ENCODE measurements at places on chromosomes 2 and 18.

DNA sequence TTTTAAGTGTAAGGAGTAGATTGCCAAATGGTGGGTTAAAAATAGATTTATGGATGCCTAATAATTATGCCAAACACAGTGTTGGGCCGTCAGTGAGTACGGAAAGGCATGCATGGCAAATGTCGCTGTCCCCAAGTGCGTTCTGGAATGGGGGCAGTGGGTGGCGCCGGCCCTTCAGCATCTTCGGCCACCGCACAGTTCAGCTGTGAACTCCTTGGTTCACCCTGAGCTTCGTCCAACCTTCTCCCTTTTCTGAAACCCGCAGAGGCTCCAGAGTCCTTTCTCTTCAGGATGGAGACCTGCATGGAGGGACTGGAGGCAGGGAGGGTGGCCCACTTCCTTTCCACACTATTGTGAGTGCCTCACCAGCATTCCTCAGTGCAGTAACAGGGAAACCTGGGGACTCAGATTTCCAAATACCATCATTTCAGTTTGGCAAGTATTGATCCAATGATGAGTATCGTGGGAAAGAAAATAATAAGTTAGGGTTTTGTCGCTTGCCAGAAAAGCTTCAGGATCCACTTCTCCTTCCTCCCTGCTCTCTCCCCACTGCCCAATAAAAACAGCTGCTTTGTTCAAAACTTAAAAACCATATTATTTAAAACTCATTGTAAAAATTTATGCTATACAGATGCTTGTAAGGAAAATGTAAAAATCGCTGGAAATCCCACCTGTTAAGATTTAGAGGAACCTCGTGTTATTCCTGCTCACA is 74.6 kb upstream of the TXNDC2 start:
- no peak for DNase-seq

- DNase-seq, result no peak
Measured at GRCh38 chr18:25223211-25223610, 128.8 kb downstream of the ZNF521 start.

DNA sequence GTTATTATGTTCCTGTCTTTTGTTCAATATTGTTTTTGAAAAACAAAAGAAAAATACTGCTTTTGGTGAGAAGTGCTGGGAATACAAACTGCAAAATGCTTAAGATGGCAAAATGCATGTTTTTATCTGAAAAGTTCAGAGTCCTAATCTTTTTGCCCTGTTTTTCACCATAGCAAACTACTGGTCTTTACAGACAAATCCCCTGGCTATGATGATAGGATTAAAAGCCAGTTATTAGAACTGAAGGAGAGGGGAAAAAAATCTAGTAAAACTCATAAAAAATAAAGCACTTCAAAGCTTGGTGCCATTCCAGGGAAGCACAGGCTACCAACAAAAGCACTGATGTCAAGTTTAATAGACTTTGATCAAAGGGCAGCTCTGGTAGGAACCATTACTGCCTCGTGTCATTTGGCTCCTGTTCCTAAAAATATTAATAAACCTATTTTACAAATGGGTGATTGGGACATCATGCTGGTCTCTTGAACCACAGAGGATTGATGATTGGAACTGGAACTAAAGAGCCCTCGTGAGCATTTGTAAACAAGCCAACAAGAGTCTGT is 194.7 kb downstream of the RAB3GAP1 start:
- no peak for DNase-seq

GRCh38 chr18:68035774-68036522 is 519.4 kb upstream of the DSEL start:
- no peak for DNase-seq

DNA sequence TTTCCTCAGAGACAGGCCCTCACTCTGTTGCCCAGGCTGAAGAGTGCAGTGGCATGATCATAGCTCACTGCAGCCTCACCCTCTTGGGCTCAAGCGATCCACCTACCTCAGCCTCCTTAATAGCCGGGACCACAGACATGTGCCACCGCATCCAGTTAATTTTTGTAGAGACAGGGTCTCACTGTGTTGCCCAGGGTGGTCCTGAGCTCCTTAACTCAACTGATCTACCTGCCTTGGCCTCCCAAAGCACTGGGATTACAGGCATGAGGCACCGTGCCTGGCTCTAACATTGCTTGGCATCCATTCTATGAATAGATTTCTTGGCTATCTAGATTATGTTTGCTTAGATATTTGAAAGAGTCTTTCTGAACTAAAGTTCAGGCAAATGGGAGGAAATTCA is 21.6 kb downstream of the R3HDM1 start:
- DNase-seq, result no peak

DNA sequence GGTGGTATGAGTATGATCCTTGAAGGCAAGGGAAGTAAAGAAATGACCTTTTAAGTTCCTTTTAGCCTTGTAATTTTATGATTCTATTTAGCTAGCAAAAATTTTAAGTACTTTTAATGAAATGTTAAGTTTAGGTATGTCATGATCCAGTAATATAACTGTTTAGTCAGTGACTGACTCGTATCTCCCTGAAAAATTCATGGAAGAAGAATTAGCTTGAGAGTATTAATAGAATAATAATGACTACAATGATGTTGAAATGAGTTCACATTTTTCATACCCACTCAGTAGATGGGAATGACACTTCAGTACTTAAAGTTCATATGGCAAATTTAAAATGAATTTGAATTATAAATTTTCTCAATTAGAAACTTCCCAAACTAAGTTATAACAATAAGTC is 14.6 kb downstream of the RAB3GAP1 start:
- no peak for DNase-seq

DNA sequence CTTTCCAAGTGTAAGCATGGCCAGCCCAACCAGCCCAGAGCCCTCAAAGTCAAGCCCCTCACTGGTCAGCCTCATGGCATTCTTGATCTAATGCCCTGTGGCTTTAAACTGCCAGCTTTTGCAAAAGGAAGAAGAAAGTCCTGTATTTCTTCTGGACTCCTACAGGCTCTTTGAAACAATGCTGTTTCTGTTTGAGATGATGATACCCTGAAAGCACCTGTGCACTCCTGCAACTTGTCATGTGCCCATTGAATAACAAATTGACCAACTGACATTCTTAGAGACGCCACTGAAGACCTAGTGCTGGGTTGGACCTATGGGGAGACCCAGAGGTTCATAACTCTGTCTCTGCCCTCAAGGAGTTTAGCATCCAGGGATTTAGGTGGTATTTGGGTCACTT is 82.0 kb upstream of the MSH2 start:
- no peak for DNase-seq

- DNase-seq, result no peak
Measured at GRCh38 chr2:119545754-119546446, 1.7 kb downstream of the CFAP221 start.

- no peak for DNase-seq
Measured at GRCh38 chr2:170030040-170030439, 147.9 kb upstream of the MYO3B start.

GRCh38 chr2:10911291-10912075 is at the start of gene KCNF1:
KCNF1 (plus strand) TSS chr2:10911934; CDS start chr2:10912427, 493 bp downstream.
- no peak for DNase-seq

DNA sequence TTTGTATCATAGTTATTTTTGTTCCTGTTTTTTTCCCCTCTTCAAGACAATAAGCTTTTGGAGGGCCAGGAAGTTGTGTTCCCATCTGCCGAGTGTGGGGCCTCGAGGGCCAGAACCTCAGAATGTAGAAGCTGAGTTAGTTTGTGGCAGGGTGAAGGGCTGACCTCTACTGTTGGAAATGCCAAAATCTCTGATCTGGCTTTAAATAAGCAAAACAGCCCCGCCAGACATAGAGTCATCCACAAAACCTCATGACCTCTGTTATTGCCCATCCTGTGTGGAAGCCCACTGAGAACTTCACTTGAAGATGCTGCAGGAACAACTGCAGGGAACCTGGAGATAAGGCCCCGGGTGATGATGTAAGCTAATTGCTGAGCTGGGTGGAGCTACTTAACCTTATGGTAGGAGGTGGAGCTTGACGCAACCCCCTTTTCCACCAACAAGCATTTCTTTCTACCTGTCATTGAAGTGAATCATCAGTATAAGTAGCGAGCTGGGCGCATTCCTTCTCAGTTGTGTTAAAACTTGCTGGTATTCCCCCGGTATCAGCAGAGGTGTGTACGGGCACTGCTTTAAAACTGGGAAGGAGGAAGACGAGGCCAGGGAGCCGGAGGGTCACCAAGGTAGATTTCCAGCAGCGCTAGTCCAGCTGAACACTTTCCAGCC is 177.2 kb downstream of the NEDD4L start:
- DNase-seq, result no peak

- DNase-seq, result no peak
Measured at GRCh38 chr2:223760838-223761502, 76.4 kb downstream of the AP1S3 start.

GRCh38 chr2:35428548-35428947 is 927.0 kb upstream of the CRIM1 start:
- DNase-seq, result peak; percentile 2

GRCh38 chr2:223901854-223902253 is 43.3 kb downstream of the WDFY1 start:
- no peak for DNase-seq

DNA sequence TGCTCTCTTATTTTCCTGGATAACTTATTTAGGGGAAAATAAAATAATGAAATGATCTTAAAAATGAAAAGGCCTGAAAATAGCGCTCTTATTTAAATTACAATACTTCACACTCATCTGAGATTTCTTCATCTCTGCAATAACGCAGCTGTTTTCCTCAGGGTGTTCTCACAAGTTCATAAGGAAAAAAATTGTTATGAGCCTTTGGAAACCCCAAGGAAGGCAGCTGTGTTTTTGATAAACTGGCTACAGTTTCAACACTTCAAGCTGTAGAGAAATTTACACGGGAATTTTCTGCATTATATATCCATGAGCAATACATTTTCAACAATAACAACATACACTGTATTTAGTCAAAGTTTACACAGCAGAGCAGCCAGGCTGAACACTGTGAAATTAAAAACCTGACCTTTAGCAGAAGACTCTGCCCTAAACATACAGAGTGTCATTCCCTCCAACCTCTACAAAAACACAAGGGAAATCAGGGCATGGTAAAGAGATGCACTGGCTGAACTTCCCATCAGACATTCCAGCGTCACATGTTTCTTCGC is 959.6 kb downstream of the SLC4A3 start:
- DNase-seq, result no peak

DNA sequence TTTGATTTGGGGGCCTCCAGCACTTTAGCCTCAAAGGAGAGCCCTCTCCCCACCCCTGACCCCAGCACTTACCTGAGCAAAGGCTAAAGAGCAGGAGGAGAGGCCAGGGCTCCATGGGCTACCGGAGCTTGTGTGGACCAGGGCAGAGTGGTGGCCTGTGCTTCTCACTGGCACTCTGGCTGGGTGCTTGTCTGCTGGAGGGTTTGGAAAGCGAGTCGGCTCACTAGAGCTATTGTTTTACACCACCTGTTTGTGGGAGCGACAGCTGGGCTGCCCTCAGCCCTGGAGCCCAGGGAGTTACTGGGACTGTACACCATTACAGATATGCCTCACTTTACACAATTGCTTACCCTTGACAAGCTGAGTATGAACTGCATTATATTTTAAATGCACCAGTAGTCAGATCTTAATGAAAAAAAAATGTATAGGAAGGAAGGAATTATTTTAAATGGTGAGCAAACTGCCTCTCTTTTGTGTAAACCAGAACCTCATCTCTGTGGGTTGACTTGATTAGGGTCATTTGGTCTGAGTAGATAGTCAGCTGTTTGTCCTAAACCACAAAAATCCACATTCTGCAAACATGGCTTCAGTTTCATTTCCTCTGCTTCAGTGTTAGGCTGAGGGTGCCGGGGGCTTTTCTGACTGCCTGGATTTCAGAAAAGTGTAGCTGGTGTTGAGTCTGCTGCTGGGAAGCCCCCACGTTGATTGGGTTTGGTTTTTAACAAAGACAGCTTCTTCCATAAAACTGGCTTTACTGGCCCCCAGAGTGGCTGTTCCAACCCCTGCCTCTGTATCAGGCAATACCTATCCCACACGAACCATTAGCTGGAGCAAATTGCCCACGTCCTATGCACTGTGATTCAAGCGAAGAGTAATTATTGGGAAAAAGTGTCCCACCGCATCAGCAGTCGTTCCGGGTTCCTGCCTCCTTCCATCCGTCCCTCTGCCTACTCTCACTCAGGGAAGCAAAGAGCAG is at the start of gene CHRNA1:
Gene CHRNA1 (minus strand): TSS at position 193 of the 976 bp plus-strand sequence. CDS start 78 bp downstream, at position 115.
- DNase-seq, result no peak

DNA sequence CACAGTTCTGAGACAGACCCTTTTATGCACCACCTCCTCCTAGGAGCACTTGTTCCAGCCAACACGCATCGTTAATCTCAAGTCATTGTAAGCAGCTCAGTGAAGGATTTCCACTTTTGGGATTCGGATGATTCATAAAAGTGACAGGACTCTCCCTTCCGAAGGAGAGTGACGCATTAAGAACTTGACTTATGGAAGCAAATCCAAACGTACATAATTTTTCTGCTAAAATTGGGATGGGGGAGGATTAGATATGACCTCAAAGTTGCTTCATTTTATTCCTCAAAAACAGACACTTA is 165.7 kb downstream of the TWIST2 start:
- DNase-seq, result no peak

GRCh38 chr2:217127744-217128143 is 267.9 kb upstream of the TNP1 start:
- DNase-seq, result no peak

- no peak for DNase-seq
Measured at GRCh38 chr2:165499131-165499530, 29.6 kb downstream of the CSRNP3 start.

DNA sequence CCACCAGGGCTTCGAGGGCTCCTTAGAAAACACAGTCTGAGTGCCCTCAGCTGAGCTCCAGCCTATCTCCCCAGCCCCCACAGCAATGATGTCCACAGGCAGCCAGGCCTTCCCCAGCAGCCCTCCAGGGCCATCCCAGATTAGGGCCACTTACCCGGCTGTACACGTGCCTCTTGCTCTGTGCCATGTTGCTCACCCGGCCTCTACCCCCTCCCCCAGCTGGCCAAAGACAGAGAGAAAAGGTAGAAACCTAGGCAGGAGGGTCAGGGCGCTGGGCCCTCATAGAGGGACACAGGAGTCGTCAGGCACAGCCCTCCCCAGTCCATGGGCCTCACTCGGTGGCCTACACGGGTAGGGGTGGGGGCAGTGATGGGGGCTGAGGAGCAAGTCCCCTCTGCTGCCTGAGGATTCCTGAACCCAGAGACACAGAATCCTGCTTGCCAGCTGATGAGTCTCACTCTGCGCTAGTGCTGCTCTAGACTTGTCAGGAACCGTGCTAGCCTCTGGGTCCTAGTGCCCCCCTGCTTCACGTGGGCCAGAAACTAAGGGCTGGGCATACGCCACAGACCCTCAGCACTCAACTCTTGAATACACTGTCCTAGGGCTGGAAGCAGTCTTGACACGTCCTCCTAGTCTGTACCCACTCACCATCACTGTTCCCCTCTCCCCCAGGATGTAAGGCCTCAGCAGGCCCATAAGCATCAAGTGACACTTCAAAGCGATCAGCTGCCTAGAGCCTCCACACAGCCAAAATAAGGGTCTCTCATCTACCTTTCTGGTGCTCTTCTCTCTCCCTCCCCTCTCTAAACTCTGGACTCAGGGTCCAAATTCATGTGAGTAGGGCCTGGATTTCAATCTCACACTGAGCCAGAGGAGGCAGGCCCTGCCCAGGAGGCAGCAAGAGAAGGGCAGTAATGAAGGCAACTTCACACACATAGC is at the start of gene DCTN1:
Gene DCTN1 (minus strand): TSS at position 461 of the 939 bp plus-strand sequence. CDS start 274 bp downstream, at position 187.
- peak; percentile 71 for DNase-seq

Measured in substantia nigra (tissue), 51 donors.